ENCODE measurements at places on chromosomes 11 and 22.

- H3K27me3 ChIP-seq = no peaks in the 10 kb centered on the region
- peak overlapping the region; percentile 97 for H3K27ac ChIP-seq
- H3K4me1 ChIP-seq = peaks cover 30% of the 10 kb centered on the region
- H3K36me3 ChIP-seq = no peaks in the 10 kb centered on the region
- H3K4me3 ChIP-seq = no peak overlapping the region
Observed at GRCh38 chr11:113504586-113504985, 29.4 kb upstream of the DRD2 start.

- H3K27me3 ChIP-seq = no peaks in the 10 kb centered on the region
- H3K36me3 ChIP-seq = peaks cover 12% of the 10 kb centered on the region
- no peaks in the 10 kb centered on the region for H3K4me1 ChIP-seq
- H3K4me3 ChIP-seq = no peak overlapping the region
- no peak overlapping the region for H3K27ac ChIP-seq
Observed at GRCh38 chr11:13384908-13385640, 77.9 kb downstream of the BTBD10 start.

GRCh38 chr11:103550811-103551210 is 441.6 kb downstream of the DYNC2H1 start:
- no peaks in the 10 kb centered on the region for H3K36me3 ChIP-seq
- no peak overlapping the region for H3K4me3 ChIP-seq
- H3K4me1 ChIP-seq = no peaks in the 10 kb centered on the region
- no peak for DNase-seq
- peaks cover 2% of the 10 kb centered on the region for H3K27me3 ChIP-seq
- H3K27ac ChIP-seq = no peak overlapping the region

GRCh38 chr11:47415949-47416472 is 7.6 kb downstream of the SLC39A13 start:
- no peaks in the 10 kb centered on the region for H3K27me3 ChIP-seq
- no peaks in the 10 kb centered on the region for H3K4me1 ChIP-seq
- DNase-seq = no peak
- peak overlapping the region; percentile 51 for H3K4me3 ChIP-seq
